ENCODE measurements at places on chromosomes 3 and 15.

DNA sequence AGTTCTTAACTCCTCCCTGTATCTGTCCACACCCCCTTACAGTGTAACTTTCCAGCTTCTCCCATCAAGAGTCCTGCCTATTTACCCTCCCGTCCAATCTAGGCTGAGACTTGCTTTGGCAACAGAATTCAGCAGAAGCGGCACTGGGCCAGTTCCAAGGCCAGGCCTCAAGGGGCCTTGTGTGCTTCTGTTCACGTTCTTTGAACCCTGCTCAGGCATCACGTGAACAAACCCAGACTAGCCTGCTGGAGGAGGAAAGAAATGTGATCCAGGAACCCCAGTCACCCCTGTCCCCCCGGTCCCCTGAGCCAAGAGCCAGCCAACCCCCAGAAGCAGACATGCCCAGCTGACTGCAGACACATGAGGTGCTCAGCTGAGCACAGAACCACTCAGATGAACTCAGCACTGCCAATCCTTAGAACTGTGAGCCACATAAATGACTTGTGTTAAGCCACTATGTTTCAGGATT lies 76.1 kb upstream of the DCLK3 start:
- no peak for DNase-seq

DNA sequence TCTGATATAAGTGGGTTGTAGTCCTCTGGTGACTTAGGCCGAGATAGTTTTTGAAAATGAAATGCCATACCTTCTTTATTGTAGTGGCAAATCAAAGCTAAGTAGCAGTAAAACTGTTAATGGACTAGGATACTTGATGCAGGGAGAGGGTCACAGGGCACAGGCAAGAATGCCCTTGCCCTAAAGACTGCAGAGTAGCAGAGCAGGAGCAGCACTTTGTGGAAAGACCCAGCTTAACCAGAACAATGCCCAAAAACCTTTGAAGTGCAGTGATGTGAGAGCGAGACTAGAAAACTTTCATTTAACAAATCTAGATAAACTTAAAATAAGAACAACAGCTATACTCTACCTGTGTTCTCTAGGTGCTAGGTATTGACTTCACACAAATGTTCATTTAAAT lies 121.9 kb downstream of the MBNL1 start:
- no peak for DNase-seq

GRCh38 chr15:62027263-62027565 lies 33.0 kb downstream of the VPS13C start:
- DNase-seq = no peak

- DNase-seq = no peak
These were observed 47.3 kb upstream of the IL12A start for GRCh38 chr3:159941038-159942000.

GRCh38 chr3:81380234-81380633 lies 381.2 kb downstream of the GBE1 start:
- no peak for DNase-seq

- no peak for DNase-seq
These were observed 2.1 kb upstream of the ALDH1A3 start for GRCh38 chr15:100877551-100877950.

- DNase-seq = peak; percentile 55
These were observed 255.7 kb downstream of the MBNL1 start for GRCh38 chr3:152524198-152525140.

Data from CD4-positive, alpha-beta T cell treated with Interleukin-4 for 1 hour (primary cell).